ENCODE measurements at places on chromosomes 4 and X. TPM values are rescaled to one million over a fixed set of nuclear protein-coding genes. Genes with fewer than 3 reads are reported as not detected.
A peak's percentile ranks its signal among the peaks of the same experiment; 100 is the strongest.

CENPI gene
- polyA plus RNA-seq: 3.8 TPM

- H3K36me3 ChIP-seq: no peaks in the 10 kb centered on the region
- H3K4me3 ChIP-seq: peak within 1 kb of the TSS; percentile 28
- no peak for DNase-seq
- H3K27ac ChIP-seq: no peak within 1 kb of the TSS
- no peaks in the 10 kb centered on the region for H3K4me1 ChIP-seq
Measured at GRCh38 chr4:4386736-4387392, at the start of gene NSG1. Gene NSG1, plus strand, starts transcription at chr4:4387102. Its CDS starts 528 bp downstream, at chr4:4387630.

- H3K4me3 ChIP-seq: no peak overlapping the region
- no peaks in the 10 kb centered on the region for H3K36me3 ChIP-seq
- H3K27ac ChIP-seq: no peak overlapping the region
- peaks cover 9% of the 10 kb centered on the region for H3K4me1 ChIP-seq
- no peak for DNase-seq
Measured at GRCh38 chr4:48654015-48654664, 125.9 kb downstream of the FRYL start.

DMD gene
- 11.6 TPM for polyA plus RNA-seq

DNA sequence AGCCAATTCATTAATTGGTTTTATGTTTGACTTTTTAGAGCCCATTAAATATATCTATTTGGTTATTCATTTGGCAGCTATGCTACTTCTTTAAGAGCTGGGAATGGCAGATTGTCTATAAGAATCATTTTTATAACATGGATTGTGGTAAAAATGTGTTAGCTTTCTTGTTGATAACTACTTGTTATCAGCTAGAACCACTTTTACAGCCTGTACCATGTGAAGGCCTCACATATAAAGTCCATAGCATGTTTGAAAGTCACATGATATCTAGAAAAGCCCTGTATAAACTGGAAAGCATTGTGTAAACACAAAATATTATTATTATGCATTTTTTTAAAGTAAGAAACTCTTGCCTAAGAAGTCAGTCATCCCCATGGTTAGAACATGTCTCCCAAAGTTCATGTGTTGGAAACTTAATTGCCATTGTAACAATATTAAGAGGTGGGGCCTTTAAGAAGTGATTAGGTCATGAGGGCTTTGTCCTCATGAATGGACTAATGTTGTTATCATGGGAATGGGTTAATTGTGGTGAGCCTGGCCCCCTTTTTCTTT is 110.9 kb upstream of the BMP2K start:
- no peaks in the 10 kb centered on the region for H3K27me3 ChIP-seq
- H3K4me3 ChIP-seq: no peak overlapping the region
- DNase-seq: no peak
- no peaks in the 10 kb centered on the region for H3K4me1 ChIP-seq

- H3K27me3 ChIP-seq: no peaks in the 10 kb centered on the region
- H3K36me3 ChIP-seq: no peaks in the 10 kb centered on the region
- H3K27ac ChIP-seq: no peak overlapping the region
- no peak overlapping the region for H3K4me3 ChIP-seq
- DNase-seq: no peak
Measured at GRCh38 chr4:147456706-147457105, 24.2 kb upstream of the EDNRA start.

RBPJ gene
- polyA plus RNA-seq: 13.0 TPM

- no peak overlapping the region for H3K27ac ChIP-seq
- no peak for DNase-seq
- H3K4me1 ChIP-seq: no peaks in the 10 kb centered on the region
- H3K27me3 ChIP-seq: peaks cover 2% of the 10 kb centered on the region
Measured at GRCh38 chr4:176066757-176067156, 1.1 kb downstream of the WDR17 start.

GRCh38 chr4:78432896-78433295 is 118.7 kb upstream of the ANXA3 start:
- no peak overlapping the region for H3K27ac ChIP-seq
- no peaks in the 10 kb centered on the region for H3K36me3 ChIP-seq
- DNase-seq: peak; percentile 20
- no peaks in the 10 kb centered on the region for H3K4me1 ChIP-seq
- no peak overlapping the region for H3K4me3 ChIP-seq
- no peaks in the 10 kb centered on the region for H3K27me3 ChIP-seq

DNA sequence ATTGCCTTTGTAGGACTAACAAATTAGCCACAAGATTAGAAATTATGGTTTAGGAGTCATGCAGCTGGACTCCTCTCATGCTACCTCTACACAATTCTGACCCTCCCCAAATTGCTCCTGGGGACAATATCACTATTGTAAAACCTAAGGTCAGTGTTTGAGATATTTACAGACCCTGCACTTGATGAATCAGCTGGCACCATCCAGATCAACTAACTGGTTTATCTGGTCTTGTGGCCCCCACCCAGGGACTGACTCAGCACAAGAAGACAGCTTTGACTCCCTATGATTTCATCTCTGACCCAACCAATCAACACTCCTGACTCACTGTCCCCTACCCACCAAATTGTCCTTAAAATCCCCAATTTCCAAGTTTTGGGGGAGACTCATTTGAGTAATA is 192.4 kb downstream of the STPG2 start:
- H3K4me1 ChIP-seq: no peaks in the 10 kb centered on the region
- H3K27me3 ChIP-seq: no peaks in the 10 kb centered on the region
- no peak for DNase-seq

DNA sequence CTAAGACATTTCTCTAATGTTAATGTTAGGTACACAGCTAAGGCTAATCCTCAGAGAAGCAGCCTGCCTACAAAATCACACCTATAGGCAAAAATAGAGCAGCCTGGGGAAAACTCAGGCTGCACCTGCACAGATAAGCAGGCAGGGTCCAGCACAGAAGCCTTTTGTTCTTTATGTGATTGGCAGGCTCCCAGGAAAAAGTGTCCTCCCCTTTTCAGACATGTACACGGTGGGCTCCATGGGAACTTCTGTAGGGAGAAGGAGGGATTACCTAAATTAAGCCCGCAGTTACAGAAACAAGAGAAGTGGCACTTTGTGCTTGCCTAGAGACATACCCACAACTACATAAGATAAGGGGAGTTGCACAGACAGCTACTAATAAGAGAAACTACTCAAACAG is 4.0 kb upstream of the HSPA4L start:
- no peaks in the 10 kb centered on the region for H3K4me1 ChIP-seq
- H3K4me3 ChIP-seq: no peak overlapping the region
- no peak overlapping the region for H3K27ac ChIP-seq
- DNase-seq: peak; percentile 26
- peaks cover 5% of the 10 kb centered on the region for H3K27me3 ChIP-seq

DNA sequence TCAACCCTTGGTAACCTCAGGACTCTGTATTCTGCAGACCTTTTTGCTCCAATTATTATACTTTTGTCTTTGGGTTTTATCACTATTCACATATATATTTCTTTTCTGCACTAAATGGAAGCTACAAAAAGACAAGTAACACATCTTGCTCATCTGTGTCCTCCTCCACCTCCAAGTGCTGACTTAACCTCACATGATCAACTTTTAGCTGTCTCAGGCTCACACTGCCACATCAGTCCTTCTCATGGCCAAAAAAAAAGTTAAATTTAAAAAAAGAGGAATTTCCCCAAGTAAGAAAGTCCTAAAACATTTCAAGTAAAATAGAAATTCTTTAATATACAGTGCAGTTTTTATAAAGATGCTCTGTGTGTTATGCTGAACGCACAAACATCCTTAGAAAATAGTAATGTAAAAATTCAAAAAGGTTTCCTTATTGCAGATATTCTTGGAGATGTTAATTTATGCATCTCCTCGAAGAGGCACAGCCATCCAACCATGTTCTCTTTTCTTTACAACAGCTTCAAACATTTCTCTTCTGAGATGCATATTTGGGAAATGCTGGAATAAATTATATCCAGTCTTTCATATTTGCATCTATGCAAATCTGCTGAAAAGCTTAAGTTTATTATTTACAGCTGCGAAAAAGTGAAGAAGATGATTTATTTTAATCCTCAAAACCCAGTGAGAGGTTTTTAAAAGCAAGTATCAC is 37.6 kb downstream of the ARAP2 start:
- no peaks in the 10 kb centered on the region for H3K27me3 ChIP-seq
- H3K36me3 ChIP-seq: no peaks in the 10 kb centered on the region
- H3K4me1 ChIP-seq: no peaks in the 10 kb centered on the region

TMPRSS11A gene
- polyA plus RNA-seq: not detected

ATP7A gene
- 1.3 TPM for polyA plus RNA-seq

DNA sequence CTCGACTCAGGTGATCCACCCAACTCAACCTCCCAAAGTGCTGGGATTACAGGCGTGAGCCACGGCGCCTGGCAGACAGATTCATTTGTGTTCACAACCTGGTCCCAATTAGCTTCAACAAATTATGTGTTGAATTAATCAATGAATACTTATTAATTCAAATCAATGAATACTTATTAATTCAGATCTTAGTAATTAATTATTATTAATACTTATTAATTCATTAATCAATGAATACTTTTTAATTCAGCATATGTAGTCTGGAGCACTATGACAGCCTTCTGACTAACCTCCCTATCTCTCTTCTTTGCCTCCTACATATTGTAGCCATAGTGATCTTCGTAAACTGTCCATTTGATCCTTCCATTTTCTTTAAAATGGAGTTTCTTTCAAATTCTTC is 56.7 kb upstream of the RBPJ start:
- no peak overlapping the region for H3K27ac ChIP-seq
- no peaks in the 10 kb centered on the region for H3K36me3 ChIP-seq
- no peaks in the 10 kb centered on the region for H3K27me3 ChIP-seq
- no peak overlapping the region for H3K4me3 ChIP-seq
- no peak for DNase-seq
- no peaks in the 10 kb centered on the region for H3K4me1 ChIP-seq

NRK gene
- 0.06 TPM for polyA plus RNA-seq

TMEM144 gene
- polyA plus RNA-seq: 12.2 TPM

GRCh38 chr4:70365479-70365878 is 4.9 kb downstream of the SMR3A start:
- H3K4me1 ChIP-seq: no peaks in the 10 kb centered on the region
- H3K27ac ChIP-seq: no peak overlapping the region
- no peaks in the 10 kb centered on the region for H3K36me3 ChIP-seq
- H3K27me3 ChIP-seq: no peaks in the 10 kb centered on the region

GRCh38 chrX:13721819-13722519 is 12.5 kb downstream of the TRAPPC2 start:
- no peak overlapping the region for H3K27ac ChIP-seq
- H3K36me3 ChIP-seq: peaks cover 13% of the 10 kb centered on the region
- no peak overlapping the region for H3K4me3 ChIP-seq
- no peaks in the 10 kb centered on the region for H3K4me1 ChIP-seq
- no peaks in the 10 kb centered on the region for H3K27me3 ChIP-seq
- no peak for DNase-seq

DNA sequence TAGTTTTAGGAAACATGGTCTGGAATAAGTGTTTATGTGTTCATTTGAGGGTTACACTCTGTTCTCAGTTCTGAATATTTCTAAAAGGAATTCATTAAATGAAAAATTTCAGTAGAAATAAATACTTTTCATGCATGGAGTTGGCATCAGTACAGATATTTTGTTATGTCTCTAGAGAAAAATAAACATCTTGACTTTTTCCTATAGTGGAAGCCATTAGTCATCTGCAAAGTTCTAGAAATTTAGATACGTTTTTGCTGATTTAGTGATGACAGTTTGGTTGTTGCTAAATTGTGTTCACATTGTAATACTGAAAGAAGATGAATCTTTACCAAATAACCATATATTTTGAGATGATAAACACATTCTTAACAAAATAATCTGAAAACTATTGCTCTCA is 268.2 kb upstream of the TEX13A start:
- no peaks in the 10 kb centered on the region for H3K27me3 ChIP-seq
- no peaks in the 10 kb centered on the region for H3K4me1 ChIP-seq
- no peak overlapping the region for H3K4me3 ChIP-seq
- H3K36me3 ChIP-seq: no peaks in the 10 kb centered on the region
- DNase-seq: no peak

RIBC1 gene
- not detected for polyA plus RNA-seq

MAGED4 gene
- 0.27 TPM for polyA plus RNA-seq

GRCh38 chr4:140326395-140326993 is 47.0 kb upstream of the SCOC start:
- H3K36me3 ChIP-seq: no peaks in the 10 kb centered on the region
- peak; percentile 20 for DNase-seq
- no peak overlapping the region for H3K27ac ChIP-seq
- no peaks in the 10 kb centered on the region for H3K4me1 ChIP-seq
- H3K4me3 ChIP-seq: no peak overlapping the region

GRCh38 chr4:142961866-142962265 is 115.8 kb upstream of the INPP4B start:
- no peaks in the 10 kb centered on the region for H3K36me3 ChIP-seq
- DNase-seq: no peak
- H3K4me3 ChIP-seq: no peak overlapping the region
- peaks cover 3% of the 10 kb centered on the region for H3K4me1 ChIP-seq

DCAF4L1 gene
- polyA plus RNA-seq: 0.24 TPM

DNA sequence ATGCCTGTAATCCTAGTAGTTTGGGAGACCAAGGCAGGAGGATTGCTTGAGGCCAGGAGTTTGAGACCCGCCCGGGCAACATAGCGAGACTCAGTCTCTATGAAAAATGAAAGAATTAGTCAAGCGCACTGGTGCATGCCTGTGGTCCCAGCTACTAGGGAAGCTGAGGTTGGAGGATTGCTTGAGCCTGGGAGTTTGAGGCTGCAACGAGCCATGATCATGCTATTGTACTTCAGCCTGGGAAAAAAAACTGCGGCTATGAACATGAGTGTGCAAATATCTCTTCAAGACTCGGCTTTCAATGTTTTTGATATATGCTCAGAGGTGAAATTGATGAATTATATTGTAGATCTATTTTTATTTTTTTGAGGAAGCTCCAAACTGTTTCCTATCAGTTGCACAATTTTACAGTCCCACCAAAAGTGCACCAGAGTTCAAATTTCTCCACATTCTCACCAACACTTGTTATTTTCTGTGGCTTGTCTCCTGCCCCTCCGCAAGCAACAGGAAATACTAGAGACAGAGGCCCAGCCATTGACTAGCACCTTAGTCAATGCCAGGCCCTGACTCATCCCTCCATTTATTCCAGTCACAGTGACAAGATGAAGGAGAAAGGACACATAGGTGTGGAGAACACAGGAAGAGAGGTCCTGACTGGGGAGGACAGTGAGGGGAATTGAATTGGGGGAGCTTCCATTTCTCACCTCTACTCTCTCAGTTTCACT is 33.1 kb upstream of the ZNF41 start:
- H3K4me1 ChIP-seq: no peaks in the 10 kb centered on the region
- no peaks in the 10 kb centered on the region for H3K27me3 ChIP-seq
- H3K27ac ChIP-seq: no peak overlapping the region

- no peak for DNase-seq
- H3K27ac ChIP-seq: no peak overlapping the region
- no peaks in the 10 kb centered on the region for H3K27me3 ChIP-seq
- H3K36me3 ChIP-seq: no peaks in the 10 kb centered on the region
Measured at GRCh38 chr4:184937030-184937710, 81.1 kb upstream of the HELT start.

DNA sequence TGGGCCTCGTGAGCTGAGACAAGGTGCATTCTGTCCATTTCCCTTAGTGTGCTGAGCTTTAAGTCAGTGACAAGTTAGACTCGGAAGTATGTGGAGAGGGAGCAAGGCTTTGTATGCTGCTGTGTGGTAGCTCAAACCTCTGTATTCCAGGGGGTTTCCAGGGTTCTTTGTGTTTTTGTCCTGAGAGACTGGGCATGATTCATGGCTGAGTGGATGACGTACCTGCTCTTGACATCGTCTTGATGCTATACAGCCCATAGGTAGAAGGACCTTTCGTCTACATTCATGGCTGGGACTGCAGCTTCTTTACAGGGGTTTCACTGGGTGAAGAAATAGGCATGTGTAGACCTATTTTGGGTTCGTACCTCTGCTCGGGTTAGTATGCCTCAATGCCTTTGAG is 162.7 kb upstream of the WDR1 start:
- DNase-seq: no peak
- H3K27me3 ChIP-seq: no peaks in the 10 kb centered on the region
- no peak overlapping the region for H3K27ac ChIP-seq
- H3K4me3 ChIP-seq: no peak overlapping the region
- no peaks in the 10 kb centered on the region for H3K4me1 ChIP-seq

MAGEH1 gene
- polyA plus RNA-seq: 26.7 TPM

All from small intestine (tissue), 16 donors.